T-helper 17 cell (primary cell): ENCODE measurements at places on chromosomes 2 and 18. TPM values are rescaled to one million over a fixed set of nuclear protein-coding genes. Genes with fewer than 3 reads are reported as not detected.

Gene CRYBA2
- not detected for total RNA-seq

Gene SIX2
- not detected for total RNA-seq

Gene NEB
- total RNA-seq: 1.7 TPM

Gene ACTG2
- not detected for total RNA-seq

Gene CDK5R2
- total RNA-seq: not detected

Gene MXD1
- 46.2 TPM for total RNA-seq

DNA sequence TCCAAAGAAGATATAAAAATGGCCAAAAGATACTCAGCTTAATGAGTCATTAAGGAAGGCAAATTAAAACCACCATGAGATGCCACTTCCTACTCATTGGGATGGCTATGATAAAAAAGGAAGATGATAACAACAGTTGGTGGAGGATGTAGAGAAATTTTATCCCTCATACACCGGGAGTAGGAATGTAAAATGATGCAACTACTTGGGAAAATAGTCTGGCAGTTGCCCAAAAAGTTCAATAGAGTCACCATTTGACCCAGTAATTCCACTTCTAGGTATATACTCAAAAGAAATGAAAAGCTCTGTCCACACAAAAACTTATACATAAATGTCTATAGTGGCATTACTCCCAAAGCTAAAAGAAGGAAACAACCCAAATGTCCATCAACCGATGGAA, 10.1 kb upstream of the SULT1C2 start:
- DNase-seq: no peak

- no peak for DNase-seq
Observed at GRCh38 chr2:82198809-82199492, 1894.4 kb upstream of the LRRTM1 start.

GRCh38 chr2:206800506-206801417, 35.4 kb downstream of the FASTKD2 start:
- peak; percentile 17 for DNase-seq

GRCh38 chr2:55842046-55842445, 81.5 kb downstream of the EFEMP1 start:
- no peak for DNase-seq

DNA sequence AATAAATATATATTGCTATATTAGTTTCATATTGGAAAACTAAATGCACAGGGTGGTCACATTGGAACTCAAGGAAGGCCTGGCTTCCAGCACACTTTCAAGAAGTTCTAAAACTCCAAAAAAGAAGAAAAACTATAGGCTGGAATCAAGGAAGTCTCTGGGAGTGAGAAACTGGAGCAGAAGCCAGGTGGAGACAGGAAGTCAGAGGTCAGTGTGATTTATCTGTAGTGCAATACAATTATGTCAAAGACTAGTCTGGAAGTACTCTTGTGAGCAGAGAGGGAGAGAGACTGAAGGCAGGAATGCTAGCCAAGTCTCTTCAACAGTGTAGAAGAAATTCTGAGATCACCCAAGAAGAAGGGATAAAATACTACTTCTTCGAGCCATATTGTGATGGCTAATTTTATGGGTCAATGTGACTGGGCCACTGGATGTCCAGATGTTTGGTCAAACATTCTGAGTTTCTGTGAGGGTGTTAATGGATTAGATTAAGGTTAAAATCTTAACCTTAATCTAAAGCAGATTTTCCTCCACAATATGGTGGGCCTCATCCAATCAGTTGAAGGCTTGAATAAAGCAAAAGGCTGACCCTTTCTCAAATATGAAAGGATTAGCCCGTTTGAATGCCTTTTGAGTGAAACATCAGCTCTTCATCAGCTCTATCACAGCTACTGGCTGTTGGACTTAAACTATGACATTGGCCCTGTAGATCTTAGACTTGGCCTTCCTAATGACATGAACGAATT, 208.0 kb downstream of the TDRD15 start:
- no peak for DNase-seq

GRCh38 chr2:135585586-135585985, 54.3 kb downstream of the R3HDM1 start:
- DNase-seq: no peak

GRCh38 chr2:144515696-144516410, 4.1 kb downstream of the ZEB2 start:
- DNase-seq: no peak

GRCh38 chr2:191635333-191636234, 42.4 kb upstream of the NABP1 start:
- no peak for DNase-seq

DNA sequence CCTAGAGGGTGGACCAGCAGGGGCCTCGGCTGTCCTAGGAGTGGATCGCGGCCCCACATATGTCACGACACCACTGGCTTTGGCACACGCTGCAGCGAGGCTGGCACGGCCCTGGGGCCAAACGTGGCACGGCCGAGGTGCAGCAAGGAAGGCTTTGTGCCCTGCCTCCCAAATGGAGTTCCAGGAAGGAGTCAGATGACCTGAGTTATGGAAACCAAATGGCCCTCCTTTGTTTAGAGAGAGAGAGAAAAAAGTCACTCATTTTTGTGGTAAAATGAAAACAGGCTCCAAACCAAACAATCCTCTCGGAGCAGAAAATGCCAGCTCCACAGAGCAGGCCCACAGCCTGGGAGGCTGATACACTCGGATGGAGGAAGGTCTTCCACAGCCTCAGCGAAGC, 105.6 kb downstream of the ANTXR1 start:
- DNase-seq: no peak

DNA sequence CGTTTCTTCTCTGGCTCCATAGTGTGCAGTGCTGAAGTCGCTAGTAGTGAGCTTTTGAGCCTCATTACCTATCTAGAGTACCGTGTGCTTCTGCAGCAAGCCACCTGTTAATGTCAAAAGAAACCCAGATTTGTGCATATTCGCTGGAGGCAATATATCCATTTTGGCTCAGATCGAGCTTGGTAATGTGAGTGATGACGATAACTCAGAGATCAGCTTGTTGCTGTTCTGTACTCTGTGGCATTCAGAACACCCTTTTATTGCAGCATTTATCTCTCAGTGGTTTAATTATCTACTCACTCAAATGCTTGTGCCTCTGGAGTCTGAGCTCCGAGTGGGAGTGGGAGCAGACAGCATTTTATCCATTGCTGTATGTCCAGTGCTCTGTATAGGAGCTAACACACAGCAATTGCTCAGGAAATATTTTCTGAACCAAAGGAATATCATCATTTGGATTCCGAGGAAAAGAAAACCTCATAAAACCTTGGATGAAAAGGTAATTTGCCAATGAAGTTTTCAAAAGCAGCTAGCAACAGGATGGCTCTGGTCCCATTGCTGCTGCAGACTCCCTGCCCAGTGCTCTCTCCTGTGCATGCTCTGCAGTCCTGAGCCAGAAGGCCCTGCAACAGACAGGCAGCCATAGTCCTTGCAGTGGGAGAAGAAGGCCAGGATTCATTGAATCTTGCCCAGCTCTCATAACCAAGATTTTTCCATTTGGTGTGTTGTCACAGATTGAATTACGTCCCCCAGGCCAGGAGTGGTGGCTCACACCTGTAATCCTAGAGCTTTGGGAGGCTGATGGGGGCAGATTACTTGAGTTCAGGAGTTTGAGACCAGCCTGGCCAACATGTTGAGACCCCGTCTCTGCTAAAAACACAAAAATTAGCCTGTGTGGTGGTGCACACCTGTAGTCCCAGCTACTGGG, 183.8 kb downstream of the MYCN start:
- DNase-seq: no peak
